Naive thymus-derived CD8-positive, alpha-beta T cell (primary cell): ENCODE measurements at places on chromosomes 1 and 21. TPM values are rescaled to one million over a fixed set of nuclear protein-coding genes. Genes with fewer than 3 reads are reported as not detected.

The ARHGAP30 gene
- 233 TPM for total RNA-seq

The TCHH gene
- not detected for total RNA-seq

The GSTM5 gene
- total RNA-seq, result not detected

The CEP170 gene
- total RNA-seq, result 44.5 TPM

The SAMSN1 gene
- 27.0 TPM for total RNA-seq

The FABP3 gene
- total RNA-seq, result not detected

The NUP210L gene
- 0.16 TPM for total RNA-seq

- no peaks in the 10 kb centered on the region for H3K27me3 ChIP-seq
- DNase-seq, result no peak
- peaks cover 77% of the 10 kb centered on the region for H3K36me3 ChIP-seq
- no peak overlapping the region for H3K4me3 ChIP-seq
- H3K4me1 ChIP-seq, result peaks cover 34% of the 10 kb centered on the region
- H3K27ac ChIP-seq, result no peak overlapping the region
Observed at GRCh38 chr1:32184650-32185049, 5.2 kb downstream of the TXLNA start.

DNA sequence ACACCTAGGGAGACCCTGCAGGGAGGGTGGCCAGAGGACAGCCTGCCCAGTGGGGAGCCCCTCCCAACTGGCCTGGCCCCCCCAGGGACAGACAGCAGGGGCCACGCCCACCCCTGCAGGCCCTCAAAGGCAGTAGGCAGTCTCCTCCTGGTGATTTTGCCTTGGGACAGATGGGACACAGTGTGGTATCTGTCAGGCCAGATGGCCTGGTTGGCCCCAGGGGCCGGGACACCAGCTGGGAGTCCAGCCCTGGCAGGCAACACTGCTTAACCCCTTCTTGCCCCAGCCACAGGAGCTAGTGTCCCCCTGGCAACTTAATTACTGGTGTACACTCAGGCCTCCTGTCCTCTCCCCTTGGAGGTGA, 17.8 kb downstream of the IFFO2 start:
- no peak overlapping the region for H3K27ac ChIP-seq
- no peak overlapping the region for H3K4me3 ChIP-seq
- H3K36me3 ChIP-seq, result no peaks in the 10 kb centered on the region
- H3K27me3 ChIP-seq, result no peaks in the 10 kb centered on the region
- peaks cover 83% of the 10 kb centered on the region for H3K4me1 ChIP-seq
- DNase-seq, result no peak

DNA sequence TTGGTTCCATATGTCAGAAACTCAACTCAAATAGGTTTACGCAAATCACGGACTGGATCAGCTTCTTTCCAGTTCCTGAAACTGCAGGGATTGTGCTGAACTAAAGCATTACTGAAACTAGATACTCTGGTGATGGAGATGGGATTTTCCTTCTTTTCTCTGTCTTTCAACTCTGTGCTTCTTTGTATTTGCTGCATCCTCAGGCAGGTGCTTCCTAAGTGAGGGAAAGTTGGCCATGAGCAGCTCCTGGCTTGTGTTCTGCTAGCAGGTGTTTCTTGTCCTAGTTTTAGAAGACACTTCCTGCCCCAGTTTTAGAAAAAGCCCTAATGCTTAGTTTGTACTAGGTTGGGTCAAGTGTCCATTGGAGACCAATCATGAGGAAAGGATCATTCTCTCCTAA, 86.7 kb upstream of the USP24 start:
- no peak for DNase-seq
- peaks cover 2% of the 10 kb centered on the region for H3K27me3 ChIP-seq
- H3K4me3 ChIP-seq, result no peak overlapping the region
- no peaks in the 10 kb centered on the region for H3K4me1 ChIP-seq
- H3K36me3 ChIP-seq, result no peaks in the 10 kb centered on the region

DNA sequence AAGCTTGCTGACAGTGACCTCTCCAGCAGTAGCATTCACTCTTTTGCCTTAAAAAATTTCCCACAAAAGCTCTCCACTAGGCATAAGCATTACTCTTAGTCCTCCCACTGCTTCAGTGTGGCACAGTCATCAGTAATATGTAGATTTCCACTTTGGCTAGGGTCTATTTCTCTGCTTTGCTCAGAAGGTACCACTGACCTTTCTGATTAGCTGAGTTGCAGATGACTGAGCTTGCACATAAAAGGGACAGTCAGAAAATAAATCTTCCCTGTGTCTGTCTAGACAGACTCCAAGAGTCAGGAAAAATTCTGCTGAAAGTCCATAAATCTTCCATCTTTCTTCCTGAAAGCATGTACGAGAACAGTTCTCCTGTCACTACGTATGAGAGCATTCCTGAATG, 56.6 kb upstream of the APP start:
- no peaks in the 10 kb centered on the region for H3K4me1 ChIP-seq
- H3K4me3 ChIP-seq, result no peak overlapping the region
- H3K27ac ChIP-seq, result no peak overlapping the region
- H3K36me3 ChIP-seq, result no peaks in the 10 kb centered on the region
- DNase-seq, result no peak

DNA sequence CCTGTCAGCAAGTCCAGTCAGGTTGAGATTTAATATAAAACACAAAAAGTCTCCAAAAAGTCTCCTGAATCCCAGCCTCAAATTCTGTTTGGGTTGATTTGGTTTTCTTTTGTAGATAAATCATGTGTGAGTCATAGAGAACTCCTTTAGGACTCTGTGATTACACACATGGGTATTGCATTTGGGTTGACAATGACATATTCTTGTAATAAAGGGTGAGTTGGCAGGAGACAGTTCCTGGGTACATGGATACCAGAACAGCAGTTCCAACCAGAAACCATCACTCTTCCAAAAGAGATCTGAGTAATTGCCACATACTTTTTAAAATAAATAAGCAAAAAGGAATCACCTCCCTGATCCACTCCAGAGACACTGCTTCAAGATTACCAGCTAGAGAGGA, 8.9 kb downstream of the CR2 start:
- peaks cover 16% of the 10 kb centered on the region for H3K4me1 ChIP-seq
- no peak overlapping the region for H3K4me3 ChIP-seq
- no peak for DNase-seq
- no peaks in the 10 kb centered on the region for H3K27me3 ChIP-seq
- H3K27ac ChIP-seq, result no peak overlapping the region
- H3K36me3 ChIP-seq, result peaks cover 5% of the 10 kb centered on the region

DNA sequence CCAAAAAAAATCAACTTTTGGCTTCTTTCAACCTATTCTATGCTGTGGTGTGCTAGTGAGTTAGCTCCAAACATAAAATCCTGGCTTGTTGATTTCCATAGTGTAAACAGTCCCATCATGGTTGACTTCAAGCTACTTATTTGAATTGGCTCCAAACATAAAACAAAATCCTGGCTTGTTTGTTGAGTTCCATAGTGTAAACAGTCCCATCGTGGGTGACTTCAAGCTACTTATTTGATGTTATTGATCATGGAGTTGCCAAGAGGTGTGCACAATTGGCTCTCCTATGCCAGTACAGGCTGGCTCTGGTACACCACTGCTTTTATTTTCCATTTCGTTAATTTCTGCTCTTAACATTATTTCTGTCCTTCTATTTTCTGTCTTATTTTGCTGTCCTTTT, 1.8 kb upstream of the COA6 start:
- peaks cover 8% of the 10 kb centered on the region for H3K36me3 ChIP-seq
- DNase-seq, result no peak
- H3K27me3 ChIP-seq, result no peaks in the 10 kb centered on the region

DNA sequence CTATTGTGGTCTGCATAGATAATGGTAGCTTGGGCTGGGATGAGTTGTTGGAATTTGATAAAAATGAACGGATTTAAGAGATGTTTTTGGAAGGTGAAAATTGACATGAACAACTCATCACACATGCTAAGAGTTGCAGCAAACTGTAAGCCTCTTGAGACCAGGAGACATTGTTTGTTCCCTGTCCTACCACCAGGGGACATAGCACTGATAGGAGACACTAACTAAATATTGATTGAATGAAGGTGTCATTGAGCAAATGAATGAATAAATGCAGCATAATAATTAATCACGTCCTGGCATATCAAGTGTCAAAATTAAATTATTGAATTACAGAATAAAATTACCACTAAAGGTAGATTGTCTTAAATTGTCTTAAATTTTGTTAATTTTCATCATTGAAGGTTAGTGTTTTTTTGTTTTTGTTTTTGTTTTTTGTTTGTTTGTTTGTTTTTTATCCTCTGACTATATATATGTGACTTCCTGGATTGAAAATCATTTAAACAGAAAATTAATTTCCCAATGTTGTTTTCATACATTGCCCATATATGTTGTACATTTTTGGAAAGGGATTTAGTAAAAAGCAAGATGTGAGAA, 285.3 kb upstream of the C1orf105 start:
- no peak overlapping the region for H3K4me3 ChIP-seq
- H3K36me3 ChIP-seq, result no peaks in the 10 kb centered on the region
- no peaks in the 10 kb centered on the region for H3K27me3 ChIP-seq
- no peak overlapping the region for H3K27ac ChIP-seq
- H3K4me1 ChIP-seq, result peaks cover 2% of the 10 kb centered on the region

GRCh38 chr1:179588425-179589024, 3.1 kb upstream of the TDRD5 start:
- no peak for DNase-seq
- no peaks in the 10 kb centered on the region for H3K36me3 ChIP-seq
- no peaks in the 10 kb centered on the region for H3K4me1 ChIP-seq
- peaks cover 82% of the 10 kb centered on the region for H3K27me3 ChIP-seq

- H3K4me1 ChIP-seq, result peaks cover 70% of the 10 kb centered on the region
- peak overlapping the region; percentile 86 for H3K27ac ChIP-seq
- no peaks in the 10 kb centered on the region for H3K36me3 ChIP-seq
- no peaks in the 10 kb centered on the region for H3K27me3 ChIP-seq
- peak overlapping the region; percentile 92 for H3K4me3 ChIP-seq
Observed at GRCh38 chr21:15063081-15063813, 1.6 kb downstream of the NRIP1 start.

DNA sequence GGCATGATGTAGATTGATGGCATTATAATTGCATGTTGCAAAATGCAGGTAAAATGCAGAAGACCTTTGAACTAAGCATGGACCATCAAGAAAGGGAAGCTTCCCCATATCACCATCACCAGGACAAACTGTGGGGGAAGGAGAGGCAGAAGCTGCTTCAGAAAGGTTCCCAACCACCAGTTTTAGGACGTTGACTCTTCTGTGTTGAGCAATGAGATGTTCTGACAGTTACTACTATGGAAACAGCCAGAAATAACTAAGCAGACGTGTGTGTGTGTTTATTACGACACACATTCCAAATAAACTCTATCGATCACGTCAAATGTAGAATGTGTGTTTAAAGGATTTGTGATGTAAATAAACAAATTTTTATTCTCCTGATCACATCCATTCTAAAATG, 110.2 kb upstream of the PLD5 start:
- no peak overlapping the region for H3K4me3 ChIP-seq
- H3K27me3 ChIP-seq, result no peaks in the 10 kb centered on the region
- H3K27ac ChIP-seq, result no peak overlapping the region
- H3K36me3 ChIP-seq, result no peaks in the 10 kb centered on the region
- no peak for DNase-seq

DNA sequence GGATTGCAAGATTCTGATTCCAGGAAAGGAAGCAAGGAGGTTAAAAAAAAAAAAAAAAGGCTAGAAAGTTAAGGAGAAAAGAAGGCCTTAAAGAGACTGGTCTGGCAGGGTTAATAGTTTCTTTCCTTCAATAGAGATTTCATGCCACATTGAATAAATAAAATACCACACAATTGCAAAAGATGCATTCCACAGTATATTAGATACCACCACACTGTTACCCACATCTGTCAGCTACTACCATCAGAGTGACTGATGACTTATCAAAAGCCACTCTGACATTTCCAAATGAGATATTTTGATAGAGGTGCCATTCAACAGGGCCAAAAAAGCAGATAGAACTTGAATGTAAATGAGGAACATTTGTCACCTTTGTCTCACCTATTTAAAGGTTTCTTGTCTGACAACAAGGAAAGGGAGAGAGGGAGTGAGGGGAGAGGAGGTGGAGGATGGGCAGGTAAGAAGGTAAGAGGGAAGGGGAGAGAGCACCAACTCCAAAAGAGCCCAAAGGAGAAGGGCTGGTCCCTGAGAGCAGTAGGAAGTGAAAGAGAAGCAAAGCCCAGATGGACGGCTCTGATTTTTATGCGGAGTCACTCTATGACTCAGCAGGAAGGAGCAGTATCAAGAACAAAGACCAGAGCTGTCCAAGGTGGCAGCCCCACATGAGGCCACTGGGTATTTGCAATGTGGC, 38.3 kb downstream of the LRRN2 start:
- no peak overlapping the region for H3K4me3 ChIP-seq
- H3K4me1 ChIP-seq, result no peaks in the 10 kb centered on the region
- no peak overlapping the region for H3K27ac ChIP-seq
- H3K36me3 ChIP-seq, result no peaks in the 10 kb centered on the region

DNA sequence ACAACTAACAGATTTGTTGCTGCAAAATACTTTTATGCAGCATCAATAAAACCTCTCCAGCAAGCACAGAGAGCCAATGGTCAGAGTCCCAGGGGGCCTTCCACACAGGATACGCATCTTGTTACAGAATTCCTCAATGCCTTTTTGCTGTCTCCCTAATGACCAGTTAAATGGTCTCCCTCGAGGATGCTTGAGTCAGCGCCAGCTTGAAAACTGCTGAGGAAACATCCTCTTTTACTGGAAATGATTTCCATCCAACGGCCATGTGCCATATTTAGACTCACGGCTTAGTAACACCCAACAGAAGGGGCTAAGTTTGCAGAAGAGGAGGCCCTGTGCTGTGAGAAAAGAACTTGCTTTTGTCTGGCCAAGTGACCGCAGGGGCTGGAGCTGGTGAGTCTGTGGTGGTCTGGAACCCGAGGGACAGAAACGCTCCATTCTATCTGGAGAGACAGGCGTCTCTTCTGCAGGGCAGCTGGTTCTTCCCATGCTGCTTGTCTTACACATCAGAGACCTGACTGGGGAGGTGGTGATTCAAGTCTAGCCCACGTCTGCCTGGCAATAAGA, 496.4 kb downstream of the SETD4 start:
- peaks cover 3% of the 10 kb centered on the region for H3K27me3 ChIP-seq
- no peak overlapping the region for H3K27ac ChIP-seq
- H3K36me3 ChIP-seq, result no peaks in the 10 kb centered on the region
- H3K4me1 ChIP-seq, result no peaks in the 10 kb centered on the region
- H3K4me3 ChIP-seq, result no peak overlapping the region
- DNase-seq, result no peak

DNA sequence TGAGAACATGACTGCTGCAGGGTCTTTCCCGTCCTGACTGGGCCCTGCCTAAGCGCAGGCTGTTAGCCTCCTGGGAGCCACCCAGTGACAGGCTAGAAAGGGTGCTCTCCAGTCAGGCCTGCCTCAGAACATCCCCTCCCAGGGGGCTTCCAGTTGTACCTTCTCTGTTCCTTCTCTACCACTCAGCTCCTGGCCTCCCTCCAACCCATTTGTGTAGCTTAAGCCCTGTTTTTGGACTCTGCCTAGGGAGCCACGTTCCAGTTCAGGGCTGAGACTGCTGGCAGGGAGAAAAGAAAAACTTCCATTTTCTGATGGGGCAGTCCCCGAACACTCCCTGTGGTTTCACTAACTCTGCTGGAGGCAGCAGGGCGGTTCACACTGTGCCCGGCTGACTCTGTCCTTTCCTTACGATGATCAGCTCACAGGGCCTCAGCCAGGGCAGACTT, 15.3 kb upstream of the POU3F1 start:
- no peaks in the 10 kb centered on the region for H3K4me1 ChIP-seq
- no peak overlapping the region for H3K27ac ChIP-seq
- H3K36me3 ChIP-seq, result no peaks in the 10 kb centered on the region
- H3K4me3 ChIP-seq, result no peak overlapping the region
- no peak for DNase-seq

- no peak for DNase-seq
- no peaks in the 10 kb centered on the region for H3K27me3 ChIP-seq
- no peak overlapping the region for H3K4me3 ChIP-seq
- peaks cover 25% of the 10 kb centered on the region for H3K4me1 ChIP-seq
- no peak overlapping the region for H3K27ac ChIP-seq
Observed at GRCh38 chr1:221812905-221813597, 71.2 kb upstream of the DUSP10 start.
